Colonic mucosa (tissue), 4 donors: ENCODE measurements at places on chromosomes 16 and 17. TPM values are rescaled to one million over a fixed set of nuclear protein-coding genes. Genes with fewer than 3 reads are reported as not detected.
A peak's percentile ranks its signal among the peaks of the same experiment; 100 is the strongest.

The SAMD14 gene
- 0.77 TPM for total RNA-seq

- peak; percentile 63 for DNase-seq
Observed at GRCh38 chr17:1787301-1787902, 25.5 kb downstream of the SERPINF1 start.

DNA sequence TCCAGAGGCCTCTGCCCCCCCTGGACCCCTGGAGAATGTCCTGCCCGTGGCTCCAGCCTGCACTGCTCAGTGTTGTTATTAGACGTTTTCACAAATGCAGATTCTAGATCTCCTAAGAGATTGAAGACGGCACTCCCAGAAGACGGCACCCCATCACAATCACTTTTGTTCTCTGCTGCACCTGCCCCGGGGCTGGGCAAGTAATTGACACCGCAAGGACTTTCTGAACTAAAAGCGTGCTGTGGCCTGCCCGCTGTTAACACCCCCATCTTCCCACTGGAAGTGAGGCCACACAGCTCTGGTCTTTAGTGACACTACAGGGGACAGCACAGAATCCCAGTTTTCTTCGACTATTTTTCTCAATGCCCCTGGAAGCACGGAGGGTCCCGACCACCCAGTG is 256.9 kb downstream of the ENGASE start:
- no peak for DNase-seq

DNA sequence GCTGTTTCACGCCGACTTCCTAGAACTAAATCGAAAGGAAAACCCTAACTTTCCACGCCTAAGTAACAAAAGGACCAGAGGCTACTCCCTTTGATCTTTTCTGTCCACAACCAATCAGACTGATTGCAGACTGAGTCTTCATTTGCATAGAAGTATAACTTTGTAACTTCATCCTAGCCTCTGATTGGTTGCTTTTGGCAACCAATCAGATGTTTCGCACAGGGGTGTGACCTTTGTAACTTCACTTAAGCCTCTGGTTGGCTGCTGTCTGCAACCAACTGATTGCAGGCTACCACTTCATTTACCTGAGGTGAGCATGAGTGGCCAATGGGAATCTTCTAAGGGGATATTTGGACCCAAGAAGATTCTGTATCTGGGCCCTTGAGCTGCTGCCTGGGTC is 17.4 kb upstream of the ICAM2 start:
- no peak for DNase-seq

The TNFRSF13B gene
- total RNA-seq = 1.1 TPM

The TNFRSF17 gene
- 4.2 TPM for total RNA-seq

DNA sequence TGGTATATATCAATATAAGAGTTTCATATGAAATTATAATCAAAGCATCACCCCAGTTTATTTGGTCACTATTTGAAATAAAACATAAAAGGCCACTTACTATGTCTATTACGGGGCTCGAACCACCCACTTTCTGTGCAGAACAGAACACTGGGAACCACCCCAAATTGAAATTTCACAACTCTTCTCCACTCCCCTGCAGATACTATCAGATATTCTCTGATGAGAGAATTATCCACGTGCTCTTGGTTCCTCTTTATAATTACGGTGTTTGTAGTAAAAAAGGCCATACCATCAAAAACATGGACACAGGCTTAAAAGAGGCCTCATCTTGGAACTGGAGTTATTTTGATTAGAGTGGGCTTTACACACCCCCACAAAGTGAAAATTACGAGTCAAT is 82.8 kb downstream of the WDR59 start:
- DNase-seq = no peak

- no peak for DNase-seq
Observed at GRCh38 chr17:33045216-33045615, 53.6 kb downstream of the SPACA3 start.

DNA sequence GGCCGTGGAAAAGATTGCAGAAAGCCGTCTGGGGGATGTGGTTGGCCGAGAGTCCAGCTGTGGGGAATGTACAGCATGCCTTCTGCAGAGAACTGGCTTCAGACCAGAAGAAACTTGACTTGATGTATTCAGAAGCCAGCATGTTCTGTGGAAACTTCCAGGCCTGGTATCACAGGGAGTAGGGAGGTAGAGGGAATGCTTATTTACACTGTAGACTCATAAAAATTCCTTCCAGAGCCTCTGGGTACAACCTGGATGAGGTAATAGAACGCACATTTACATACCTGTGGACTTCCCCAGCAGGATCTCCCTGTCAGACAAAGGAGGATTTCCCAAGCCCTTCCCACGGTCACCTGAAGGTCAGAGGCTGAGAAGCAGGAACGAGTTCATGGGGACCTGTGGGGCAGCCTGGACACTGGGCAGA is 11.8 kb upstream of the GAS7 start:
- peak; percentile 45 for DNase-seq

DNA sequence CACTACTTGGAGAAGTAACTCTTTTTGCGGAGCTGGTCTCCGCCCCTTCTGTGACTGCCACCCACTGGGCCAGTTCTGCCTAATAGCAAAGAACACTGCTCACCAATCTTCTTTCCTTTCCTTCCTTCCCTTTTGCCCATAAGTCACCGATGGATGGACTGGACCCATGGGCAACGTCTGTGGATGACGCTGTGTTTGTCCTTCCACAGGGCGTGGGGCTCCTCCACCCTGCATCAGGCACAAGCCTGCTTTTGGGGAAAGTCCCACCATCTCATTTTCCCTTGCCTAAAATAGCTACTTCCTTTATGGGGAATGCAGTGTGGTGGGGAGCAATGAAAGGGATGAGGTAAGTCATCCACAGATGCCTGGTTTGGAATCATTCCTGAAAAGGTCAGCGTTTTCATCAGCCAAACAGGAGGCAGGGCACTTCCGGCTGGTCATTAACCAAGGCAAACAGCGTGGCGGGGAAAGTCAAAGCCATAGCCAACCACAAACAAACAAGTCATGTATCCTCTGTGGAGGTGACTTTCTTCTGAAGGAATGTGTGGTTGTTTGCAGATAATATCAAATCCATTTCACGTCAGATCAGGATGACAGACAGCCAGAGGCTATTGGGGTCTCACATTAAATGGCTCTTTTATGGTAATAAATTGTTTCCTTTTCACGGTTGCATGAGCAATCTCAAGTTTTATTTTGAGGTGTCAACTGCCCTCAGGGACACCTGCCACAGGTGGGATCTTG is 30.7 kb upstream of the MED9 start:
- peak; percentile 36 for DNase-seq

DNA sequence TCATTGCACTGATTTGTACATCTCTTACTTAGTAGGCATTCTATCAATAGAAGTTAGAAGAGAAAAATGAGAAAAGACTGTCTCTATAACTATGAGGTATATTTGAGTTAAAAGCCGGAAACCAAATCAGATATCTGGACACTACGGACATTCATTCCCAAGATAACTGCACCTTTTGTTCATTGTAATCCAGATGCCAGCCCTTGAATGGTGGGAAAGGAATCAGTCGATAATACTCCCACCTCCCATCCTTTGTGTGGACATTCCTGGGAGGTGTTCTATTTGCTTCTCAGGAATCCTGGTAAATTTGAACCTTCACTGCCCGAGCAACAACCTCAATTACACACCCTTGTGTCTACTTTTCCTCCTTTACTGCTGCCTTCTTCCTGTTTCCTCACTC is 225.2 kb downstream of the CHD9NB start:
- no peak for DNase-seq

The CCL17 gene
- not detected for total RNA-seq

The FOXL1 gene
- 3.2 TPM for total RNA-seq

The INO80E gene
- total RNA-seq = 46.9 TPM

The FNDC8 gene
- not detected for total RNA-seq
